Activated naive CD8-positive, alpha-beta T cell treated with anti-CD3 and anti-CD28 coated beads, Interleukin-2, amount 50 U/mL, for 16 hours (primary cell): ENCODE measurements at places on chromosomes 13 and 19.

DNA sequence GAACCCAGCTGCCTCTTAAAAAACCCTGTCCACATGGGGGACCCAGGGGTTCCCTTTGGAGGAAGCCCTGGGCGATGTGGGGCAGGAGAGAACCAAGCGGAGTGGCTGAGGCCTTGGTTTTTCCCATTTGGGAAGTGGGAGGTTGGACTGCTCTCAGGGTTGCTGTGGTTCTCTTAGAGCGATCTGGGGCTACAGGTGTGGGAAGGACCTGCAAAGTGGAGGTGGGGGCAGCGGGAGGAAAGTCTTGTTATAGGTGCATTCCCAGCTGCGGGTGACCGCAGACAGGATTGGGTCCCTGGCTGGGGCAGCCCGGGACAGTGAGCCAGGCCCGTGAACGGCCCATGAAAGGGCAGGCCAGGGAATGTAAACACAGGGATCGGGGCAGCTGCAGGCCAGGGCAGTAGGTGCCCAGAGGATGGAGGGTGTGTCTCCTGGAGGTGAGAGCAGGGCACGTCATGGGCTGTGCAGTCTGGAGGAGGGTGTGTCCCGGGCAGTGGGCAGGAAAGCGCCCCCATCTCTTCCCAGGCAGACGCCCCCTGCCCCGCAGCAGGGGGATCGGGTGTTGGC lies 814 bp downstream of the SLC25A23 start:
- DNase-seq: no peak

DNA sequence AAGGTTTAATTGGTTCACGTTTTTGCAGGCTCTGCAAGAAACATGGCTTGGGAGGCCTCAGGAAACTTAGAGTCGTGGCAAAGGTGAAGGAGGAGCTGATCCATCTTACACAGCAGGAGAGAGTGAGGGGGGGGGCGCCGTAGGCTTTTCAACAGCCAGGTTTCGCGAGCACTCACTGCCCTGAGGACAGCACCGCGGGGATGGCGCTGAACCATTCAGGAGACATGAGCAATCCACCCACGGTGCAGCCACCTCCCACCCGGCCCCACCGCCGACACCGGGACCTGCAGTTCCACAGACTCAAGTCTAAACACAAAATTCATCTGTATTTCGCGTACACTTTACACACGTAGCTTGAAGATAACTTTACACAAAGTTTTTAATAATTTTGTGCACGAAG lies 73.6 kb downstream of the KDM4B start:
- no peak for DNase-seq

GRCh38 chr19:18100710-18101109 lies 3.1 kb downstream of the MAST3 start:
- DNase-seq: no peak

GRCh38 chr13:41563984-41564365 lies 106.6 kb downstream of the RGCC start:
- no peak for DNase-seq

- no peak for DNase-seq
Observed at GRCh38 chr19:27870293-27870692, 1342.7 kb downstream of the UQCRFS1 start.

DNA sequence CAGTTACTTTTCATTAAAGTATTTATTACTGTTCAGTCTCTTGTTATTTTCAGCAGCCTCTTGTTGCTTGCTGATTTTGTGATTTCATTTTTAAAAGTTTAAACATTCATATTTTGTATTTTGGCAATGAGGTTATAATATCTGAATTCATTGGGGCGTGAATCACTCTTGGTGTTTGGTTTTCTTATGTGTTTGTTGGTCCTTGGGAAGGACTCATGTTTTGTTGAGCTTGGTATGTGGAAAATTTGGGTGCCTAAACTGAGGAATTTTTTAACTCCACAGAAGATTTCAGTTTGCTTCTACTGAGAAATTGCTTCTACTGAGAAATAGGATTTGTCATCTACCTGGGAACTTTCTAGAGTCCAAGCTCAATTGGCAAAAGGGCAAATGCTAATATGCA lies 38.2 kb downstream of the PDS5B start:
- no peak for DNase-seq

- no peak for DNase-seq
Observed at GRCh38 chr13:26786651-26787295, 26.2 kb upstream of the GPR12 start.

GRCh38 chr19:2336528-2337328 lies 8.2 kb downstream of the SPPL2B start:
- DNase-seq: no peak

- no peak for DNase-seq
Observed at GRCh38 chr13:112958127-112958989, 10.7 kb upstream of the MCF2L start.

GRCh38 chr19:19095691-19096090 lies 31.9 kb downstream of the SLC25A42 start:
- DNase-seq: no peak

DNA sequence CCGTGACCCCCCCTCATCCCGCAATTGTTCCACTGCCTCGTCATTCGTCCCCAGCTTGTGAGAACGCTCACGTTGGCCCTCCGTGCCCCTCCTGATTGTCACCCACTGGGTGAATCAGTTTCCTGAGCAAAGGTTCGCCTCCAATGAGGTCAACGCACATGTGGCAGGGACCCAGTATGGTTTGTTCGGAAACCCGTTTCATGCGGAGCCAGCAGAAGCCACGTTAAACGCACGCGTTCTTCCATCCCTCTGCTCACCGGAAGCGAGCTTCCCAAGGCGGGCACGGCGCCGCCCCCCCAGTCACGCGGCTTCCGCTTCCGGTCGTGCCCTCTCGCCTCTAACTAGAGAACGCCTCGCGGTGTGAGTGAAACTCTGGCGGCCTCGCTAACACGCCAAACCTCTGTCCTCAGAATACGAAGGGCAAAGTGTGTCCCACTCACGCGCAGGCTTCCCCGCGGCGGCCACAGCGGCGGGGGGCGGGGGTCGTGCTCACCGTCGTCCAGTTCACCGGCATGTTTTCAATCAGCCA lies 18.0 kb upstream of the CFAP97D2 start:
- DNase-seq: no peak

GRCh38 chr19:13370948-13371347 lies 135.3 kb downstream of the CACNA1A start:
- DNase-seq: no peak

- no peak for DNase-seq
Observed at GRCh38 chr13:33509642-33510229, 224.2 kb upstream of the STARD13 start.

DNA sequence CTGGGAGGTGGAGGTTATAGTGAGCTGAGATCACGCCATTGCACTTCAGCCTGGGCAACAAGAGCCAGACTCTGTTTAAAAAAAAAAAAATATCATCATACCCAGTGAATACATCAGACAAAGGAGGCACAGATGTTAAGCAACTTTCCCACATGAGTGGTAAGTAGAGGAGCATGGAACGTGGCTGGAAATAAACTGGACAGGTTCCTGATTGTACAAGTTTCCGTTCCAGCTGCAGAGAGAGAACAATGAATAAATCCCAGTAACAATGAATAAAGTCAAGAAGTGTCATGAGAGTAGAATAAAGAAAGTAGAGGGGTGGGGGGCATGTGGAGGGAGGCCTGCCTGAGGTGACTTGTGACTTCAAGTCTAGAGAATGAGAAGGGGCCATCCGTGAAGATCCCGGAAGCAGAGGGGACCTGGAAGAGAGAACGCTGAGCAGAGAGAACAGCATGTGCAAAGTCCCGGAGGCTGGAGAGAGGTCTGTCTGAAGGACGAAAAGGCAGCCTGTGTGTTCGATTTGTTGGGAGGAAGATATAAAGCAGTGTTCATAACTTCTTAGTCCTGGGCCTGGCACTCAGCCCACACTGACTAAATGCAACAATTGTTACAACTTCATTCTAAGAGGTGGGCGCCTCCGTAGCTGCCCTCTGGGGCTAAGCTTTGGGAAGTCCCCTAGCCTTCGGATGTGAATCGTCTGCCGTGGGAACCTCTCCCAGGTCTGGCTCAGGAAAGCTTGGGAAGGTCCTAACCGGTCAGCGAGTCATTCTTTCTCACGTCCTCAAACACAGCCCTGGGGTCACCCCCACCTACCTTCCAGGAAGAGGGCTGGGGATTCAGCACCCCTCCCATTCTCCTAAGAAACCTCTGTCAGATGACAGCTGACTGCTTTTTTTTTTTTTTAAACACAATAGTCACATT lies 15.3 kb upstream of the ARHGEF18 start:
- no peak for DNase-seq

GRCh38 chr19:4051175-4052101 lies 15.3 kb downstream of the ZBTB7A start:
- no peak for DNase-seq

DNA sequence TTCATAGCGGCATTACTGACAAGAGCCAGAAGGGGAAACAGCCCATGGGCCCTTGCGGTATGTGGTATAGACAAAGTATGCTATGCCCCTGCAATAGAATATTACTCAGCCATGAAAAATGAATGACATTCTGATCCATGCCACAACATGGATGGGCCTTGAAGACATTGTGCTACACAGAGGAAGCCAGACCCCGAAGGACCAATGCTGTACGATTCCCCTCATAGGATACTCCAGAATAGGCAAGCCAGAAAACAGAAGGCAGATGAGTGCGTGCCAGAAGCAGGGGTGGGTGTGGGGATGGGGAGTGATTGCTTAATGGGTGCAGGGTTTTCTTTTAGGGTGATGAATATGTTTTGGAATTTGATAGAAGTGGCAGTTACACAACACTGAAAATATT lies 342.0 kb downstream of the TEX29 start:
- DNase-seq: no peak

DNA sequence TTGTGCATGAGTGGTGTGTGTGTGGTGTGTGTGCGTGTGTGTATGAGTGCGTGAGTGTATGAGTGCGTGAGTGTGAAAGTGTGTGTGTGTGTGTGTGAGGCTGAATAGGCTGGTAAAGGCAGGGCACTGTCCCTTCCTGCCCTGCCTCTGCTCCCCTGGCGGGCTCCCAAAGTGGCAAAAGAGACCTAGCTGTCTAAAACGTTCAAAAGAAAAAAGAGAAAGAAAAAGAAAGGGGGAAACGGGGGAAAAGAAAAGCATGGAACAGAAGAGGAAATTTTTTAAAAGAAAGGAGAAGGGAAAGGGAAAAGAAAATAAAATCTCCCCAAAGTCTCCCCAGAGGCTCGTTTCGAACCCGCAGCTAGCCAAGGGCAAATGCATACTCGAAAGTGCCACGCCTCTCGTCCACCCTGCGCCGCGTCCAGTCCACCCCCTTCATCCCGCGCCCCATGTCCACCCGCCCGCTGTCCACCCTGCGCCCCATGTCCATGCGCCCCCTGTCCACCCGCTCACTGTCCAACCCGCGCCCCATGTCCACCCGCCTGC lies 37.0 kb upstream of the FLT1 start:
- DNase-seq: no peak

DNA sequence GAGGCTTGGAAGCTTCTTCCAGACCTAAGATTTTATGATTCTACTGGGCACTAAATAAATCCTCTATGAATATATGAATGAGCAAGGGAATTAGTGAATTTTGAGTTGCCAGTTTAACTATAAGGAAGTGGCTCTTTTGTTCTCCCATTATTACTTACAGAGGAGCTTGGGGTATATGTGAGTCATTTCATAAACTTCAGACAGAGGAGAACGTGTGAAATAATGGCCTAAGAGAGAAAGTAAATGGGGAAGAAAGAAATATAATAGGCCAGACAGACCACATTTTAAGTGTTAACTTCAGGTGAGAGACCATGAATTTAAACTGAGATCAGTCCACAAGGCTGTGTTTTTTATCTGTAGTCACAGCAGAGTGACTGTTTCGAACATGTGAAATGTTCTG lies 570.9 kb downstream of the GPC6 start:
- no peak for DNase-seq

DNA sequence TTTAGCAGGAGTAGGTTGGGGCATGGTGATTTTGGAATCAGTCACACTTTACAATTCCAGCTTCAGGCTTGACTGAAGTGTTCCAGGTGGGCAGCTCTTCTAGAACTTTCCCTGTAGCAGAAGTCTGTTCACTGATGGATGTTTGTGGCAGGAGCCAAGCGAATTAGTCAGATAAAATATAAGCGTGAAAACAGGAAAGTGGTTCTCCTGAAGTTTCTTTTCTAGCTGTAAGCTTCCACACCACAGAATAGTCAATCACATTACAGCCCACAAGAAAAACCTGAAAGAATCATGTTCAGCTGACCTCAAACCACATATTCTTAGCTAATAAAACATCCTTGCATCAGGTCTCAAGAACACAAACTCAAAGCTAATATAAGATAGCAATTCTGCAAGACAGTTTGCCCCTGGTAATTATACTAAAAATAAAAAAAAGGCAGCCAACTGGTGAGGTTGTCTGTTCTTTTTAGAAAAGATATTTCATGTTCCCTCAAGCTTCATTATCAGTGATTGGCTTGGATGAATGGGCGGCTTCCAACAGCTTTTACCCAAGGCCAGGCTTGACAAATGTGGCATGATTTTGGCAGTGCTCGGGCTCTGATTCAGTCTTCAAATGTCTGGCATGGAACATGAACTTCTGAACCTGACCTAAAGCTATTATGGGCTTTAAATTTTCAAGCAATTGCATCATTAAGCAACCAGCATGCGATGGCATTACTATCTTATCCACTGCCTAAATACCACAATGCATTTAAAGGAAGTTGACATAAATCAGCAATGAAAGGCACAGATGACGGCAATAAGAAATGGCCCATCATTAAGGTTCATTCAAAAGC lies 136.8 kb downstream of the DCLK1 start:
- DNase-seq: no peak

DNA sequence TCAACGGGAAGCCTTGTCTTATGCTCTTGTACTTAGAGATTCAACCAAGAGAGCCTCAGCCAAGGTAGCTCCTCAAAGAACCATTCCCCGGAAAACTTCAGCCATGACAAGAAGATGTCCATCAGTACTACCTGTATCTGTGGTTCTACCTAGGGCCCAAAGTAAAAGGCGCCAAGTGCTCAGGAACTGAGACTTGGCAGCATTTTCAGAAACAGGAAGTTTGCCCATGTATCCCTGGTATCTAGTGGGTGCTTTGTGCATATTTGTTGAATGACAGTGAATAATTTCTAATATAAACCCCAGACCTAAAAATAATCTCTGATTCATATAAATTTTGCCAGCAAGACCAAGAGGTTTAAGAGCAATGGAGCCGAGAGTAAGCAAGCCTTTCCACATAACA lies 7.2 kb downstream of the FAM216B start:
- DNase-seq: no peak

- DNase-seq: no peak
Observed at GRCh38 chr13:41883147-41883546, 77.8 kb downstream of the VWA8 start.

GRCh38 chr13:27493981-27494380 lies 43.6 kb upstream of the MTIF3 start:
- DNase-seq: no peak

DNA sequence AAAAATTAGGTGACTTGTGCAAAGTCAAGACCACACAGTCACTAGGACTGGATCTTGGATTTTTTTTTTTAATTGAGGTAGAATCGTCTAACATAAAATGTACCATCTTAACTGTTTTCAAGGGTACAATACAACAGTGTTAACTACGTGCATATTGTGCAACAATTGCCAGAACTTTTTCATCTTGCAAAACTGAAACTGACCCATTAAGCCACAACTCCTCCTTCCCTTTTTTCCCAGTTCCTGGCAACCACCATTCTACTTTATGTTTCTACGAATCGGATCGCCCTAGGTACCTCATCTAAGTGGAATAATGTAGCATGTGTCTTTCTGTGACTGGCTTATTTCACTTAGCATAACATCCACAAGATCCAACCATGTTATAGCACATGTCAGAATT lies 37.5 kb upstream of the POMP start:
- DNase-seq: no peak
